ENCODE measurements at places on chromosomes 7 and 10.

- DNase-seq, result no peak
These were observed 178.2 kb upstream of the KLF6 start for GRCh38 chr10:3963191-3963673.

- DNase-seq, result no peak
These were observed 49.0 kb upstream of the ZNF248 start for GRCh38 chr10:37906382-37906781.

DNA sequence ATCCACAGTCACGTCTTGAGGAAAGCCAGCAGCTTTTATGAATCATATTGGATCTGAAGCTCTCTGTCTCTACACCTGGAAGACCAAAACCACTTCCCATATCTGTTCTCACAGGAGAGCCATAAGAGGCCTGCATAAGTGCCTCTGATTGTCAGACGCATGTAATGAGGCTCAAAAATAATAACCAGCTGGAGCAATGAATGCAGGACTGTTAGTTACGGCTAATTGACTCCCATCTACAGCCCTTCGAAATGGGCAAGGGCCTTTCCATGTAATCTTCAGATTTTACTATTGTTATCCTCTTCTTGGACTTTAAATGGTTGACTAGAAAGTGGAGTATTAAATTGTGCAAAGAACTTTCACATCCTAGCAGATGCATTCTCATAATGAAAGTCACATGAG lies 4.4 kb upstream of the SEMA3C start:
- DNase-seq, result no peak

- no peak for DNase-seq
These were observed 388.5 kb upstream of the CHRM2 start for GRCh38 chr7:136479922-136480321.

All from stimulated activated CD4-positive, alpha-beta T cell treated with anti-CD3 and anti-CD28 coated beads, TNF-alpha, amount 100 ng/mL, for 48 hours (primary cell).